CD8-positive, alpha-beta T cell (primary cell): ENCODE measurements at places on chromosomes 2 and 18.

GRCh38 chr2:234111523-234111922 lies 61.0 kb downstream of the SPP2 start:
- DNase-seq = no peak

DNA sequence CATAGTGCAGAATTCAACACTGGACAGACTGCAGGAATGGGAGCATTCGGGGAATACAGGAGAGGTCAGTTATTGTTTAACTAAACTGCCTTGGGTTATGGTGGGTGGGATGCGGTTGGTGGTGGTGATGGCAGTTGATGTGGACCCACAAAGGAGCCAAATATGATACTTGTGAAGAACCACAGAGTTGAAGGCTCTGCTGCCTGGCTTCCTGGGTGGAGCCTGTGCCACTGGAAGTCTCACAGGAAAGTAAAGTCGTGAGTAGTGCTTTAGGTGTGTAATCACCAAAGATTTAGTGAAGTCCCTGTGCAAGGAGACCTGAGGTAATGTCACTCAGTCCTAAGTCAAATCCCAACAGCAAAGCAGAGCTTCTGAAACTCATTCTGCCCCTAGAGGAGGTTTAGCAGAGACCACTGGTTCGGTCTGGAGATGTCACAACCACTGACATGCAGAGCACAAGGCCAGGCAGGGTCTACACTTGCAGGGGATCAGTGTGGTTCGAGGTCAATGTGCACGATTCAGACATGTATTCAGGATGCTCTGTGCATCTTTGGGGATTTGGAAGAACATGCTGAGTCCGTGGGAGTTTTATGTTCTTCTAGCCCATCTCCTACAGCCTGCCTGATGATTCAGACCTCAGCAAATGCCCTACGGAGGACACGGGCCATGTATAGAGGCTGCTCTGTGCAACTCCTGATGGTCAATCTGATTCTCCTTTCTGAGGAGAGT lies 1150.9 kb downstream of the RPIA start:
- DNase-seq = peak; percentile 23

GRCh38 chr18:67510831-67511230 lies 5.7 kb downstream of the DSEL start:
- DNase-seq = no peak

DNA sequence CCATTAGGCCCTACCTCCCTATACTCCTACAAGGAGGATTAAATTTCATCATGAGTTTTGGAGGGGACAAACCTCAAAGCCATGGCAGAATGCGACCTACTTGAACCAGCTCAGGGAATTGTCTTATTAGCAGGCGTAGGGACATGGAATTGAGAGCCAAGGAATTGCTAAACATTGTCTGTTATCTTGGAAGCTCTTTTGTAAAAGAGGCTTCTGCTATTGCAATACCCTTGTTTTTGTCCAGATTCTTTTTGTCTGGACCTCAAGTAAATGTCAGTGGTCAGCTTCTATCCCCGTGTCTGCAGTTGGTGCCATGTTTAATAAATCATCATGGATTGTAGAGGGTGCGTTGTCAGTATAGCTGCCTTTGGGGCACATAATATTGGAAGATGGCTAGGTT lies 62.3 kb downstream of the RHBDD1 start:
- no peak for DNase-seq

DNA sequence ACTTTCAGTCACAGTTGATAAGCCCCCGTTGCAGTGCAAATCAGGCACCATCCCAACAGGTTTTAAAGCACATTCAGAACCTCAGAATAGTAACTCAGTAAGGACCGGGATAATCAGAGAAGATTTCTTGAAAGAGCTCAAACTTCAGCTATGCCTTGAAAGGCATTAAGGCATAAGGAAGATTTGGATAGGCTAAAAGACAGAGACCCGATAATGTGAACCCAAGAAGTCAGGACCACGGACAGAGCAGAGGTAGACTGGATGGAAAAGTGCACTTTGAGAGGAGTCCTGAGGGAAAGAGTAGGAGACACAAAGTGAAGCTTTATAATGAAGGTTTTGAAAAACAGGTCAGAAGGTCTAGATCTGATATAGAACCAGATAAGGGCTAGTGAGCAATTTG lies 36.9 kb upstream of the KLF7 start:
- no peak for DNase-seq

- no peak for DNase-seq
Observed at GRCh38 chr2:168589236-168590211, 133.5 kb downstream of the CERS6 start.

DNA sequence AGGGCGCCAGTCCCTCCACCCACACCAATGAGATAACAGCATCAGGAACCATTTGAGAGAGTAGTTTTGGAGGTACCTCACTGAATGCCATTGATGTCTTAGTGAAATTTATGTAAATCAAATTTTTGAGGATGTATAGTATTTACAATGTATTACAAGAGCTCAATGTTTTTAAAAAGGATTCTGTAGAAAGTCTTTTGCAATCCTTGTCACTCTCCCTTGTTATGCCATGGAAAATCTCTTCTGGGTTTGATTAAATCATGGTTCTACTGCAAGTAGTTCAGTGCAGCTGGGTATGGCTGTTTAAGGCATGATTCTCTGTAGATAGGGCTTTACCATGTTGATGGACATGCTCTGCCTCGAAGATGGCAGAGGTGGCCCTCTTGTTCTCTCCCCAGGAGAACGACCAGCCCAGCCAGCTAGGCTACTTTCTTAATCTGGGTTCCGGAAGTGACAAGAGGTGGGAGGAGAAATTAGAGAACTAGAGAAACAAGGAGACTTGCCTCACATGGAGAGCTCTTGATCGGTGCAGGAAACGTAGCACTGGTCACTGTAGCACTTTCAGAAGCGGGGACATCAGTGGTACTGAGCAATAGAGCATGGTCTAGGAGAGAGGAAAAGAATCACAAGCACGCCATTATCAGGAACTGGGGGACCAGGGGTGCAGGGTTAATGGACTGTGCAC lies 202.7 kb downstream of the CLIP4 start:
- DNase-seq = no peak

DNA sequence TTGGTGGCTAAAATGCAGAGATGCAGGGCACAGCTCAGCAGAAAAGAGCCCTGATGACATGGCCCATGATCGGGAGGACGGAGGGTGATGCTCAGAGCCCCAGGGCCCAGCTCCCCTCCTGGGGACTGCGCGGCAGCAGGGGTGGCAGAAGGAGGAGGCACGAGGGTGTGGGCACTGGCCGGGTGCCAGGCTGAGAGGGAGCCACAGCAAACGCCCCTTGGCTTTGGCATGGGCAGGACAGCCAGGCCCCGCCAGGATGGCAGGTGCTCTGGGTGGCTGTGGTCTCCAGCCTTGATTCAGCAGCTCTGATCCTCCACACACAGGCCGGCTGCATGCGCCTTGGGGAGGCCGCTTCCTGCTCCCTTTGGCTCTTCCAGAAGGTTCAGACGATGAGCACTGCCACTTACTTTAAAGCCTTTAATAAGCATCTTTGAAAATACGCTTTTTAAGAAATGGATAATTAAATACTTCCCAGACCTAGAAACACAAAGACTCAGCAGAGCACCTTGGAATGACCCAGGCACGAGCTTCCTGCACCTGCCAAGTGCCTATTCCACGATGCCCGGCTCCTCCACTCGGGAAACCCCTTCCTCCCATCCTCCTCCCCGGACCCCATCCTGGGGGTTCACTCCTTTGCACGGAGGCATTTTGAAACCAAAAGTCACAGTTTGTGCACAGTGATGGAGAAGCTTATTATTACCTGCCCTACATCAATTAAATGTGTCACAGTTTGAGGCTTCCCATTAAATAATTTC lies 78.5 kb upstream of the SNTG2 start:
- no peak for DNase-seq

- DNase-seq = no peak
Observed at GRCh38 chr2:140348826-140349225, 1568.6 kb upstream of the NXPH2 start.

GRCh38 chr18:10152475-10152874 lies 238.7 kb downstream of the VAPA start:
- no peak for DNase-seq

GRCh38 chr2:227642656-227643055 lies 23.9 kb upstream of the SCYGR5 start:
- no peak for DNase-seq

- no peak for DNase-seq
Observed at GRCh38 chr2:25692737-25693445, 19.5 kb upstream of the DTNB start.

GRCh38 chr18:28728891-28729290 lies 552.0 kb upstream of the CDH2 start:
- DNase-seq = no peak

GRCh38 chr2:177405029-177405692 lies 12.6 kb downstream of the AGPS start:
- no peak for DNase-seq

GRCh38 chr2:62660582-62661262 lies 44.8 kb upstream of the EHBP1 start:
- DNase-seq = no peak

GRCh38 chr2:149383340-149383739 lies 53.0 kb downstream of the LYPD6 start:
- DNase-seq = no peak

DNA sequence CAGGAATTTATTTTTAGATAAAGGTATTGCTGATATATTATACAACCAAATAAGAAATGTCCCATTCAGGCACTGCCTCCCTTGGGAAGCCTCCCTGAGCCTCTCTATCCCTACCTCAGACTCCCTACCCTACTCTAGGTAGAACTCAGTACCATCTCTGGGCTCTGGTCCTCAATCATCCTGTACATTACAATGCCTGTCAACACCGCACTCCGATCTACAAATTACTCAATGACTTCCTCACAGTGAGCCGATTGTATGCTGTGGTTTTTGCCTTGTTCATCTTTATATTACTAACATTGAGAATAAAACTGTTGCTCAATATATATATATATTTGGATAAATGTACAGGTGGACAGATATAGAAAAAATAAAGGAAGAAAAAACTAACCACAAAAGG lies 207.5 kb downstream of the STK39 start:
- DNase-seq = no peak

DNA sequence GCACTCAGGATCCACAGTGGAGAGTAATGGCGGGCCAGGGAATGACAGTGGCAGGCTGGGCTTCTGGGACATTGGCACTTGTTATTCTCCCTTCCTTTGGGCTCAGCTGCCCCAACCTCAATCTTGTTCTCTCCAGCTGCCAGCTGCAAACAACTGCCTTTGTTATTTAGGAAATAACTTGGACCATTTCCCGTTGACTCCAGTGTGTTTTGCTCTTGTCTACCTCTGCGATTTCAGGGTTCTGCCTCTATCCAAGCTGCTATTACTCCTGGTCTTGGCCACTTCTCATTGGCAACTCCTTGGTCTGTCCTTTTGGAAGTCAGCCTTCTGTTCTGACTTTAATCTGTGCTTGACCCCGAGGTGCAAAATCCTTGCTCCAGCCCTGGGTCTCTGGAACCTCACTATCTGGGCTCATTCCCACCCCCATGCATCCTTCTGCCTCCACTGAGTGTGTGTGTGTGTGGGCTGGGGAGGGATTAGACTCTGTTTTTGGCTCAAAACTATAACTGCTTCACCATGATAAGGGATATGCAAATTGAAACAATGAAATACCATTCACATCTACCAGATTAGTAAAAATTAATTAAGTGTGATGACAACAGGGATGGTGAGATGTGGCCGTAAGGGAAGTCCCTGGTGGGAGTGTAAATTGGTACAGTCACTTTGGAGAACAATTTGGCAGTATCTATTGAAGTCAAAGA lies 134.1 kb upstream of the CXCR4 start:
- no peak for DNase-seq

- no peak for DNase-seq
Observed at GRCh38 chr18:23635283-23636070, 27.2 kb downstream of the ANKRD29 start.

GRCh38 chr2:133124446-133124845 lies 443.8 kb downstream of the NCKAP5 start:
- no peak for DNase-seq

GRCh38 chr2:237207646-237208045 lies 122.0 kb downstream of the COPS8 start:
- DNase-seq = no peak

DNA sequence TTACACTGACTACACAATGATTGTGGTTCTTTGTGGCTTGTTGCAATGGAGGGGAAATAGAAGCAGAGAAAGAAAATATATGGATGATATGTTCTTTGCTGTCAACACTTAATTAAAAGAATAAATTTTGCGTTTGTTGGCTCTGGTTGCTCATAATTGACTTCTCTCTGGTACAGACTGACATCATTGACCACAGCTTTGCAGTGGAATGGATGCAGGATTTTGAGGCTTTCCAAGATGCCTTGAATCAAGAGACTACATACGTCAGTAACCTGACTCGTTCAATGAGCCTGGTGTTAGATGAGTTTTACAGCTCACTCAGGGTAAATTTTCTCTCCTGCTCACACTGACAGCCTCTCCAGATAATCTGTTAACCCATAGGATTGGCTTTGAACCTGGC lies 9.9 kb downstream of the GPN1 start:
- DNase-seq = no peak

DNA sequence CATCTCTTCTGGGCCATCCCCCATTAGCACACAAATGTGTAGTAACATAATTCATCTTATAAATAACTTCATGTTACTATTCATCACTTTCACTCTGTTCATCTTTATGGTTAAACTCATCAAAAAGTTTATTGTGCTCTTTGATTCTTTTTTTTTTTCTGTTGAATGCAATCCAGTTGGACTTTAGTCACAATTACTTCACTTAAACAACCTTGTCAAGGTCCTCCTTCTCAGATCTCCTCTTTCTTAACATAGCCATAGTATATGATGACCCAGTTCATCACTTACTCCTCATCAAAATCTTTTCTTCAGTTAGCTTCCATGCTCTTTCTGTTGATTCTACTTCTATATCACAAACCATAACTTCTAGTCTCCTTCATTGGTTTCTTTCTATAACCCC lies 80.2 kb upstream of the ZC3H15 start:
- DNase-seq = no peak

DNA sequence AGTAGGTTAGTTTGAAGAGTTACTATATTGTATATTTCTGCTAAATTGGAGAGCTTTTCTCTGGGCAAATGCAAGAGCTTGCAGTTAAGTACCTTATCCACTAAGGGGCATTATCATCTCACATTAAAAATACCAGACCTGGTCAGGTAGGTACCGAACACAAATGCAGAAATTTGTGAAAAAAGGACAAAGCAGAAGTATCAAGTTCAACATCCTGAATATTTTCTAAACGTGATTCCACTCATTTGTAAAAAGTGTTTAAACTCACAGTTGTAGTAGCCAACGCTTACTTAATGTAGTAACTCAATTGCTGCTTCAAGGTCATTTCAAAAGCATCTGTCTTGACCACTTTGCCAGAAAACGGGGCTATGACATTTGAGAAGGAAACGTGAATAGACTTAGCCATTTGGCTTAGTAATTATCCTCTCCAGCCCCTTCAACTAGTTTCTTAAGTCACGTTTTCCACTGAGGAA lies 52.1 kb downstream of the CYRIA start:
- DNase-seq = peak; percentile 22
